ENCODE measurements at places on chromosomes 4 and X. TPM values are rescaled to one million over a fixed set of nuclear protein-coding genes. Genes with fewer than 3 reads are reported as not detected.

ATP8A1 gene
- 0.38 TPM for polyA plus RNA-seq

GRCh38 chr4:158189422-158189821 is 16.6 kb upstream of the GASK1B start:
- H3K27me3 ChIP-seq: no peaks in the 10 kb centered on the region
- H3K27ac ChIP-seq: no peak overlapping the region
- DNase-seq: no peak
- no peak overlapping the region for H3K4me3 ChIP-seq

- no peaks in the 10 kb centered on the region for H3K27me3 ChIP-seq
- H3K36me3 ChIP-seq: no peaks in the 10 kb centered on the region
- H3K4me3 ChIP-seq: no peak overlapping the region
- DNase-seq: peak; percentile 6
- H3K4me1 ChIP-seq: no peaks in the 10 kb centered on the region
- no peak overlapping the region for H3K27ac ChIP-seq
Observed at GRCh38 chrX:84339507-84340364, 151.7 kb upstream of the RPS6KA6 start.

DNA sequence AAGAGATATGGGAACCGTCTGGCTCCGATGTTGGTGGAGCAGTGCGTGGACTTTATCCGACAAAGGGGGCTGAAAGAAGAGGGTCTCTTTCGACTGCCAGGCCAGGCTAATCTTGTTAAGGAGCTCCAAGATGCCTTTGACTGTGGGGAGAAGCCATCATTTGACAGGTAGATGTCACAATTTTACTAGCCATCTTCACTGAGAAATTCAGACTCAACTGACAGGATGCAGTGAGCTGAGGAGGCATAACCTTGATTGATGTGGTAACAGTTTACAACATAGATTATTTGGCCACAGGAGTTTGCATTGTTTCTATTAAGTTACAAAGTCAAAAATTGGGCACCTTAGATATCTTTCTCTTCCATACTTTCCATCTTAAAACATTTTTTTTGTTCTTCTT is 417.7 kb downstream of the MAPK10 start:
- no peak overlapping the region for H3K4me3 ChIP-seq
- H3K4me1 ChIP-seq: no peaks in the 10 kb centered on the region
- no peaks in the 10 kb centered on the region for H3K36me3 ChIP-seq
- H3K27me3 ChIP-seq: no peaks in the 10 kb centered on the region

- no peaks in the 10 kb centered on the region for H3K36me3 ChIP-seq
- DNase-seq: no peak
- H3K27me3 ChIP-seq: no peaks in the 10 kb centered on the region
- no peak overlapping the region for H3K4me3 ChIP-seq
- H3K27ac ChIP-seq: no peak overlapping the region
Observed at GRCh38 chrX:27915617-27916016, 65.6 kb downstream of the DCAF8L1 start.

- no peaks in the 10 kb centered on the region for H3K27me3 ChIP-seq
- peaks cover 7% of the 10 kb centered on the region for H3K4me1 ChIP-seq
- peak overlapping the region; percentile 88 for H3K27ac ChIP-seq
- H3K4me3 ChIP-seq: peak overlapping the region; percentile 76
- H3K36me3 ChIP-seq: no peaks in the 10 kb centered on the region
Observed at GRCh38 chr4:3291969-3292570, 751 bp upstream of the RGS12 start.

- H3K4me3 ChIP-seq: no peak overlapping the region
- DNase-seq: no peak
- H3K4me1 ChIP-seq: no peaks in the 10 kb centered on the region
- H3K27ac ChIP-seq: no peak overlapping the region
- H3K27me3 ChIP-seq: no peaks in the 10 kb centered on the region
- H3K36me3 ChIP-seq: no peaks in the 10 kb centered on the region
Observed at GRCh38 chr4:107006218-107006617, 29.9 kb downstream of the DKK2 start.

MAGEA8 gene
- polyA plus RNA-seq: 0.15 TPM

DNA sequence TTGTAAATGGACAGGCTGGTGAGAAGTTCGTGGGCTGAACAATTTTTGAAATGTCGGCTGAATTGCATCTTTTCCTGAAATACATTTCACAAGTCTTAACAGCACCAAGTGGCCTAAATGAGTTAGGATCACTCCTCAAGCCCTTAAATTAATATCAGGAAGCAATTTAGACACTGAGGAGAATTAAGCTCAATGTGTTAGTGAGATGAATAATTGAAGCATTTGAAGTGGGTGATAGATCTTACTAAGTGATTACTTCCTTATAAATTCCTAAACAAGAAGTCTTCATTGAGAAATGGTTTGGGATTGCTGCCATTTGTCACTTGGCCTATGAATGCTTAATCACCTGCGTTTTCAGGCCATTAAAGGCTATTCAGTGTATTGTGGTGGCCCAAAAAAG is 116.8 kb downstream of the NAA11 start:
- H3K4me1 ChIP-seq: no peaks in the 10 kb centered on the region
- no peak overlapping the region for H3K27ac ChIP-seq
- DNase-seq: no peak
- H3K27me3 ChIP-seq: no peaks in the 10 kb centered on the region
- H3K4me3 ChIP-seq: no peak overlapping the region

- no peak overlapping the region for H3K4me3 ChIP-seq
- DNase-seq: no peak
- H3K27me3 ChIP-seq: no peaks in the 10 kb centered on the region
- H3K36me3 ChIP-seq: no peaks in the 10 kb centered on the region
- no peaks in the 10 kb centered on the region for H3K4me1 ChIP-seq
- H3K27ac ChIP-seq: no peak overlapping the region
Observed at GRCh38 chr4:186762361-186762760, 38.7 kb upstream of the FAT1 start.

CNGA1 gene
- 0.45 TPM for polyA plus RNA-seq

GRCh38 chrX:46327566-46328115 is 217.6 kb downstream of the ZNF674 start:
- H3K36me3 ChIP-seq: peaks cover 4% of the 10 kb centered on the region
- H3K27ac ChIP-seq: peak overlapping the region; percentile 68
- H3K4me3 ChIP-seq: peak overlapping the region; percentile 40
- no peaks in the 10 kb centered on the region for H3K27me3 ChIP-seq

- H3K4me1 ChIP-seq: no peaks in the 10 kb centered on the region
- peak; percentile 19 for DNase-seq
- H3K4me3 ChIP-seq: peak within 1 kb of the TSS; percentile 29
- H3K27ac ChIP-seq: no peak within 1 kb of the TSS
- H3K36me3 ChIP-seq: no peaks in the 10 kb centered on the region
Observed at GRCh38 chr4:36244257-36245082, at the start of gene ARAP2. Gene ARAP2, minus strand, starts transcription at chr4:36244514. Its CDS starts 15,028 bp downstream, at chr4:36229486.

POLN gene
- polyA plus RNA-seq: 0.67 TPM

GRCh38 chr4:110654254-110654635 is 31.4 kb upstream of the PITX2 start:
- H3K27ac ChIP-seq: no peak overlapping the region
- no peaks in the 10 kb centered on the region for H3K4me1 ChIP-seq
- no peak for DNase-seq
- no peaks in the 10 kb centered on the region for H3K27me3 ChIP-seq

- H3K27me3 ChIP-seq: no peaks in the 10 kb centered on the region
- H3K27ac ChIP-seq: no peak overlapping the region
- H3K36me3 ChIP-seq: no peaks in the 10 kb centered on the region
Observed at GRCh38 chr4:113209153-113209552, 159.7 kb downstream of the ANK2 start.

PAK3 gene
- 0.63 TPM for polyA plus RNA-seq

DNA sequence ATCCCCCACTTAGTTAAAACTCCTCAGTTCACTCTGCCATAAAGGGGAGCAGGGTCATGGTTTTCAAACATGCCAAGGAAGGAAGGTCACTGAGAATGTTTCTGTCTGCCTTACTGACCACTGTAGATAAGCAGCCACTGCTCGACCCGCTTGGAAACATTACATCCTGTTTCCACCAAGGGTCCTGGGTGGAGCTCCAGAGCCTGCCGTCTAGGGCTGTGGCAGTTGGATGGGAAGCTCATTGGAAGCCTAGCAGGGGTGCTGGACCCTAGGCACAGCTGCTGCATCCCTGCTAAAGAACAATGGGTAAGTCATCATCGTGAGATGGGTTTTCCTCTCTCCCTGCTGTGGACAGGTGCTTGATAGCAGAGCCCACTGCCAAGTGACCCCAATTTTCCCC is 76.0 kb upstream of the SRD5A3 start:
- no peak for DNase-seq
- no peaks in the 10 kb centered on the region for H3K36me3 ChIP-seq
- no peaks in the 10 kb centered on the region for H3K27me3 ChIP-seq
- H3K27ac ChIP-seq: no peak overlapping the region
- no peaks in the 10 kb centered on the region for H3K4me1 ChIP-seq

DNA sequence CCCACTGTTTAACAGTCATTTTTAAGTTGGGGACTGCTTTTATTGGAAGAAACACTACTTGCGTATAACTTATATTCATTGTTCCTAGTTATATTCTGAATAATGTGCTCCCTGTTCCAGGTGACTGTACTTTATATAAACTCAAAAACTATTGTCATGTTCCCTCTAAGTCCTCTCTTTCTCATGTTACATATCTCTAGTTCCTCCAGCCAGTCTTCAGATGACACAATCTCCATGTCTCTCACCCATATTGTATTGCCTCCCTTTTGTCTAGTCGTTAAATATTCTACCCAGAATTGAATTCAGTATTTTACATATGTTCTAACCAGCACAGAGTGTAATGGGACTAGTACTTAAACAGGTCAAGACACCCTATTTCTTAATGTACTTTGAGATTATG is 5.3 kb downstream of the VAMP7 start:
- H3K27ac ChIP-seq: no peak overlapping the region
- no peaks in the 10 kb centered on the region for H3K27me3 ChIP-seq
- H3K36me3 ChIP-seq: peaks cover 34% of the 10 kb centered on the region
- no peak overlapping the region for H3K4me3 ChIP-seq
- no peak for DNase-seq

DNA sequence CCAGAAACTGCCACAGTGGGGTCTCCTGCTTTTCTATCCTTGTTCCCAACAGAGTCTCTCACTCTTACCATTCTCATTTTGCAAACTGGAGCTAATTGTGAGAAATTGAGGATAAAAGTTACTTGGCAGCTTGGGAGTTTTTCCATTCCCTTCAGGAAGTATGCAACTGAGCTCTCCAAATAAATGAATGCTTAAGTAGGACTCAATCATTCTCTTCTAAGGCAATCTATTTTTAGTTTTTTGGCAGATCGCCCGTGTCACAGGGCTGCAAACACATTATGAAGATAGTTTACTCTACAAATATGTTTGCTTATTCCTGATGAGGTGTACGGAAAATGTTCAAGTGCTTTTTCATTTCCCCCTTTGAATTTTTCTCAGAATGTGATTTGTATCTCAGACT is 5.3 kb downstream of the ASB11 start:
- no peak overlapping the region for H3K27ac ChIP-seq
- no peak for DNase-seq
- H3K4me1 ChIP-seq: no peaks in the 10 kb centered on the region
- no peaks in the 10 kb centered on the region for H3K36me3 ChIP-seq
- H3K27me3 ChIP-seq: peaks cover 5% of the 10 kb centered on the region

CDKL2 gene
- 0.58 TPM for polyA plus RNA-seq

DNA sequence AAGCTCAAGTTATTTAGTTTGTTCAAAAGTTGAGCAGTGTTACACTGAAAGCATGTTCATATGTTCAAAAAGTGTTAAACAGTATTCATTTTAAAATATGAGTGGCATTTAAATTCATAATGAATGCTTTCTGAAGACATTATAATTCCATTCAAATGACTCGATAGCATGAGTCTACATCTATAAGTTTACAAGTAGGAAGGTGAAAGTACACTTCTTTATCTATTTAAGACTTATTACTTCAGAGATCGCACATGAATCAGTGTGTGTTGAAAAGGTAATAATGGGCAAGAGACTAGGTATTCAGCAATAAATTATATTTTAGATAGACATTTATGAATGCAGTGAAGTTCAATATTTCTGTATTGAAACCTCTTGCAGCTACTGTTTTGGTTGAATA is 456.1 kb downstream of the GRXCR1 start:
- H3K27me3 ChIP-seq: no peaks in the 10 kb centered on the region
- H3K27ac ChIP-seq: no peak overlapping the region
- no peaks in the 10 kb centered on the region for H3K36me3 ChIP-seq
- no peaks in the 10 kb centered on the region for H3K4me1 ChIP-seq
- no peak for DNase-seq

DNA sequence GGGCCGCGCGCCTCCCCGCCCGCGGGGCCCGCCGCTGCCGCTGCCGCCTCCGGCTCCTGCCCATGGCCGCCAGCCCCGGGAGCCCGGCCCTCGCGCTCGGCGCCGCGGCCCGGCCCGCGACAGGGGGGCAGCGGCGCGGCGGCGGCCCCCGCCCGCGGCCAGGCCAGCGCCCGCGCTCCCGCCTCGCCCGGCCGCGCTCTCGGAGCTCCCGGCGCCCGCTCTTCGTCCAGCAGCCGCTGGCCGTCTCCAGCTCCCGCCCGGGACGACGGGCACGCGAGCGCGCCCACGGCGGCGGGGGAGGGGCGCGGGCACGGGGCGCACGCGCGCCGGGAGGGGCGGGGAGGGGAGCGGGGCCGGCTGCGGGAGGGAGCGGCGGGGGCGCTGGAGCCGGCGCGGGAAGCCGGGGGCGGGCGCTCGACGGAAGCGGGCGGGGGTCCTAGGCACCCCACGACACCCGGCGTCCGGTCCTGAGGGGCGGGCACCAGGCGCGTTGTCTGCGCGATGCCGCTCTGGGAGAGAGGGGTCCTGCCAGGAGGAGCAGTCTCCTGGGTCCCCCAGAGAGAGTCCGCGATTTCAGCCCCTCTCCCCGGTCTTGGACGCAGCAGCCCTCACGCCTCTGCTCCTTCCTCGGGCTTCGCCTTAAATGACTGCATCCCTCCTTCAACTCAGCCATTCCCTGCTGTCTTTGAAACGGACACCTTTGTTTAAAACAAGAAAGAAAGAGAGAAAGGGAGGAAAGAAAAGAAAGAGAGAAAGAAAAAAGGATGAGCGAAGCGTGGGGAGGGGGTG is 490 bp upstream of the PDZD4 start:
- peaks cover 2% of the 10 kb centered on the region for H3K4me1 ChIP-seq
- no peak overlapping the region for H3K4me3 ChIP-seq
- DNase-seq: peak; percentile 79
- H3K27me3 ChIP-seq: peaks cover 65% of the 10 kb centered on the region

DNA sequence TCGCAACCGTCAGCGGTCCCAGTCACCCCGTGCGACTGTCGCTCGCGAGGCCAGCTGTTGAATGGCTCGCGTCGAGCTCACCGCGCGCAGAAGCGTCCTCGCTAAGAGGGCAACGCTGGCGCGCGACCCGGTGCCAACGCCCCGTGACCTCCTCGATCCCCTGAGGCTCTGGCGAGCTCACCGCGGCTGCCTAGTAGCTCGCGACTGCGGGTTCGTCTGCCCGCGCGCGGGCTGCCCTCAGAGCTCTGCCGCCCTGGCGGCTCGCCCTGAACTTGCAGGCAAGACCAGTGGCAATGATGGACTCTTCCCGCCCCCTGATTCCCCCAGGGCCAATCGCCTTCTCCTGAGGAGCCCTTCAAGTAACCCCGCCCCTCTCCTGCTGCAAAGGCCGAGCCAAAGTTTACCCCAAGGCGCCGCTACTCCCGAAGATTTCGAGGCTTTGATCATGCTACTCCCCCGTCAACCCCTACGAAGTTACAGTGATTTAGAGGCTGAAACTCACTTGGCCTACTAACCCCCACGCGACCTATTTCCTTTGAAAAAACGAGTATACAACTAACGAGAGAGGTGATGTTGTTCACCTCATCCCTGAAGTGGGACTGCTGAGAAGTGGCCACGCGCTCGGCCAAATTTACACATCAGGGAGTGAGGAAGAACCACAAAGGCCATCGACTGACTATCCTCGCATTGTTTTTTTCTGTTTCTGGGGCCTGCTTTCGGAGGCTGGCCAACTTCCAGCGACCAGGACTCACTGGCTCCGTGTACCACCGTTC is 37.5 kb downstream of the PGRMC1 start:
- peaks cover 31% of the 10 kb centered on the region for H3K27me3 ChIP-seq
- DNase-seq: peak; percentile 27
- no peaks in the 10 kb centered on the region for H3K4me1 ChIP-seq
- no peaks in the 10 kb centered on the region for H3K36me3 ChIP-seq
